Right cardiac atrium (tissue), 5 donors: ENCODE measurements at places on chromosomes 7 and 10.

DNA sequence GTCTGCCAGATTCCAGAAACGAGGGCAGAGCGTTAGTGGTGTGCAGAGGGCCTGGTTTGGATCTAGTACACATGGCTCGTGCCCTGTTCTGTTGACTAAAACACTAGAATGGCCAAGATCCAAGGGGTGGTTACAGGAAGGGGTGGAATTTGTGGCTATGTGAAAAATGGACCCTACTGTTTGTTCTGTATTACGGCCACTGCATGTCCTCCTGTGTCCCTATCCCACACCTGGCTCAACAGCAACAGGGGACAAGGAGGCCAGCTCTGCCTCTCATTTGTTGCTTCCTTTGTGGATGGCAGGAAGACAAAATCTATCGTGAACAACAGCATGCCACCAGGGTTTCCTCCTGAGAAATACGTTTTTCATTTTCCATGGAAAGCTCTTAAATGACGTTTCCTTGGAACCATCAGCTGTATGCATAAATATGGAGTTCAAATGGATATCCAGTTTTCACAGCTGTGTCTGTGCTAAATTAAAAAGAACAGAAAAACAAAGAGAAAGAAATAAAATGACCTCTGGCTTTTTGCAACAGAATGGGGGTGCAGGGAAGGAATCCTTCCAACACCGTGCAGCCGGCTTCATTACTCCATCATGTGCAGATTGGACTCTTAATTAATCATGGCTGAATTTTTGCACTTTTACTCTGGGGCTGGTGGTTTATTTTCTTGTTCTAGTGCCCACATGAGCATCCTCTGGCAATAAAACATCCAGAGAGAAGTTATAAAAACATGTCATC is 318.9 kb downstream of the CXCL12 start:
- DNase-seq: no peak

DNA sequence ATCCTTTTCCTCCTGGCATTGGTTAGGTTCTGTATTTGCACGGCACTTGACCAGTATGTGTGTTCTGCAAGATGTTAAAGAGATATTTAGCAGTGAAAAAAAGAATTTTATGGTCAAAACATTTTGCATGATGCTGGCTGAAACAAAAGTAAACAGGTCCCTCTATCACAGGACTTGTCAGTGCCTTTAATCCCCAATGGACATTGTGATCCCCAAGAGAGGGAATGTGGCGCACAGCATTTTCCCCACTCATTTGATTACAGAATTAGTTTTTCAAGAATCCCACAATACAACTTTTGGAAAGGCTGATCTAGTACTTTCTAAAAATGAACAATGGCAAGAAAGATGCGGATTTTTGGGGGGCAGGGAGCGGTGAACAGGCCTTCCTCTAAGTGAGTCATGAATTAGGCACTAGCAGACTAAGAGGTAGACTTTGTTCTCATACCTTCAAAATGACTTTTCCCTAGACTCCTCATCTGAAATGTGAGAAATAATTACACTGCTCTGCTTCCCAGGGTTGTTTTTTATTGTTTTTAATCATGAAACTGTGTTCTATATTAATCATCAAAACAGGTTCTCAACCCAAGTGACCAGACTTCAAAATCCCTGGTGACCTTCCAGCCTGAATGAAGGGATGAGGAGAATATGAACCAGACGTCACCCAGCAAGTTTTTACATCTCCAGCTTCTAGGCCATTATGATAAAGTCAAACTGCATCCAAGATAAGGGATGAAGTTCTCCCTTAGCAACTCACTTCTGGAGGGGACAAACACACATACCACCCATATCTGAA is 8.6 kb downstream of the FBXW4 start:
- no peak for DNase-seq

GRCh38 chr7:103059471-103059870 is 15.1 kb downstream of the FBXL13 start:
- DNase-seq: no peak

- DNase-seq: no peak
Observed at GRCh38 chr7:22442187-22442881, 57.7 kb downstream of the STEAP1B start.

GRCh38 chr10:24561453-24561852 is 162.2 kb downstream of the ARHGAP21 start:
- no peak for DNase-seq

DNA sequence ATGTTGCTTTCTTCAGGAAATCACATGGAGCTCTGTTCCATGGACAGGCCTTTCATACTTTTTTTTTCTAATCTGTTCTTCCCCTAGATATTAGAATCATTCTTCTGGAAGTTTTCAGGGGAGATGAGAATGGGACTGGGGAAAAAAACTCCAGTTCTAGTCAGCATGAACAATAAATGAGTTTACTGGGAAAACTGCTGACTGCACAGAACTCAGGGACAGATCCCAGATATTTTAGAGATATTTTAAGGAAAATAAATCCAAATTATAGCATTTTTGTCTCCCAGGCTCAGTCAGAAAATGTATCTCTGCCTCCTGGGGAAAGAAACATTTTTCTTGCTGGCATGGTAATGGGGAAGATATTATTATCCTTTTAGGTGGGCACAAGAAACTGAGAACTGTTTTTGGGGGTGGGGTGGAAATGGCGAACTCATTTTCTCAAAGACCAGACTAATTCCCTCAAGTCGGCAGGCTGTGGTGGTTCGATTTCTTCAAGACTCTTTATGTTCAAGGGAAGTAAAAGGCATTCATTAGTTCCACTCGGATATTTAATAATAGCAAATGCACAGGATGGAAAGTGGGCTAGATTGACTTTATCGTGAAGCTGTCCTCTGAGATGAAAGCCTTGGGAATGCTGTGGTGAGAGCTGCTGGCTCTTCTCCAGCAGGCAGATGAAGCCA is 157.5 kb downstream of the ADRA2A start:
- no peak for DNase-seq

- no peak for DNase-seq
Observed at GRCh38 chr10:52359441-52359840, 45.4 kb downstream of the DKK1 start.

DNA sequence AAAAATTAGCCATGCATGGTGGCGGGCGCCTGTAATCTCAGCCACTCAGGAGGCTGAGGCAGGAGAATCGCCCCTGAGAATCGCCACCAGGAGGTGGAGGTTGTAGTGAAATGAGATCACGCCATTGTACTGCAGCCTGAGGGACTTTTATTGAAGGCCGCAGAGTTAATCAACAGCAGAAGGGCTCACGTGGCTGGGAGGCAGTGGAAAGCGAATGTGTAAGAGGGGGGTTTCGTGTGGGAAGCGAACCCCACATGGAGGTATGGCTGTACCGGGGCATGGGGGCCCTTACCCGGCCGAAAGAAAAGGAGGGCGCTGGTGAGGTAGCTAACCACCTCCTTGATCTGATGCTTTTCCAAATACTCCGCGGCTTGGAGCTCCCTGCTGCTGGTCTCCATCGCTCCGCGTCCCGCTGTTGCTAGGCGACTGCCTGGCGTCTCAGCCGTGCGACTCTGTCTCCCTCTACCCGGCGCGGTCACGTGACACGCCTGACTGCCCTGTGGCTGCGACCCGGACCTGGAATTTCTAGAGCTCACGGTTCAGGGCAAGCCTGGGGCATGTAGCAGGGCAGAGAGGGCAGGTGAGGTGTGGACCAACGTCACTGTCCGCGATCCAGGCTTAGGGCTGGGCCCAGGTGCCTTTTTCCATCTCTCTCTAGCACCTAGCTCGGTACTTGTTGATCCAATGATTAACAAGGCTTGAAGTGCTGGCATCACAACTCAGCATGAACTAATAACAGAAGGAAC is at the start of gene EFCAB10:
EFCAB10 (minus strand) TSS at position 428 of the 746 bp plus-strand sequence; CDS start at position 398, 30 bp downstream.
- DNase-seq: peak; percentile 76

GRCh38 chr10:15124190-15124589 is 27.0 kb downstream of the RPP38 start:
- DNase-seq: no peak

DNA sequence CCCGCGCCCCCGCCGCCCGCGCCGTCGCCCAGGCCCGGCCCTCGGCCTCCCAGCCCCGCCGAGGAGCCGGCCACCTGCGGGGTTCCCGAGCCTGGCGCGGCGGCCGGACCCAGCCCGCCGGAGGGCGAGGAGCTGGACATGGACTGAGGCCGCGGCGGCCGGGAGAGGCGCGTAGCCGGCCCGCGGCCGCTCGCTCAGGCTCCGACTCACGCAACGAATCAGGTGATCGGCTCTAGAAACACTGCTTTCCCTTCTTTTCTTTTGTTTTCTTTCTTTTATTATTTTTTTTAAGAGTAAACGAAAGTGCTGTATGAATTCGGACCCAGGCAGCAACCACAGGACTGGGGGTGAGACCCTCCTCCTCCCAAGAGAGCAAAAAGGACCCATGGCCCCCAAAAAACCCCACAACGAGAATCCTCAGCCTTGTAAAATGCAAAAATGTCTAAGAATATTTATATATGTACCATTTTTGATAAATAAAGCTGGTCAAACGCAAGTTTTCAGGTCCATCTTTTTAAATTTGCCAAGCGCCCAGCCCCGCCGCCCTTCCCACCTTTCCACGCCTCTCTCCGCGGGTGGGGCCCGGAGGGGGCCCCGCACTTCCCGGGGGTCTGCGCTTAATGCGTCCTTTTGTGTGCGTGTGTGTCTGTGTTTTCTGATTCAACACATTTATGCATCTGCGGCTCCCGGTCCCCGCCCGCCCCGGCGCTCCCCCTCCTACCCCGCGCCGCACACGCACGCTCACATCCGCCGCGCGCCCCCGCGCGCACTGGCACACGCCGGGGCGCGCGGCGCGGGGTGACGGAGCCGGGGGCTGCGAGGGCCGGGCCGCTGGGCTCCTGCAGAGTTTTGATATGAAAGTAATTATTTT is 4.4 kb downstream of the UNCX start:
- no peak for DNase-seq

- DNase-seq: no peak
Observed at GRCh38 chr7:157688533-157689268, 351.9 kb downstream of the DNAJB6 start.

- DNase-seq: no peak
Observed at GRCh38 chr10:60140651-60141632, 234.6 kb upstream of the CCDC6 start.

GRCh38 chr10:116270771-116271592 is 2.0 kb downstream of the GFRA1 start:
- DNase-seq: peak; percentile 72

DNA sequence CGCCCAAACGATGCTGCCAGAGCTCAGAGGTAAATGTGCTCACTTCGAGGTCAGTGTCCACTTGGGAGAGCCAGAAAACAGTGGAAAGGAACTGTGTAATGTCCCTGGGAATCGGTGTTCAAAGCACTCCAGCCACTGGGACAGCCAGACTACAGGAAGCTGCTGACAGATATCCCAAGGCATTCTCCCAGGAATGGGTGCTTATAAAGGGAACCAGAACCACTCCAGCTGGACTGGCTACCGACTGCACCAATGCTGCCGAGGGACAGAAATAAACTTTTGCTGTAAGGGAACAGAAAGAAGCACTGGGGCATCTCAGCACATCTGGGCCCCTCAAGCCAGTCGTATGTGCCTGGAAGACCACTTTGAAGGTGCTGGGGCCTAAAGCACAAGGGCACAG is 76.7 kb downstream of the ATXN7L1 start:
- no peak for DNase-seq

- no peak for DNase-seq
Observed at GRCh38 chr7:50341724-50342123, 37.2 kb downstream of the IKZF1 start.

DNA sequence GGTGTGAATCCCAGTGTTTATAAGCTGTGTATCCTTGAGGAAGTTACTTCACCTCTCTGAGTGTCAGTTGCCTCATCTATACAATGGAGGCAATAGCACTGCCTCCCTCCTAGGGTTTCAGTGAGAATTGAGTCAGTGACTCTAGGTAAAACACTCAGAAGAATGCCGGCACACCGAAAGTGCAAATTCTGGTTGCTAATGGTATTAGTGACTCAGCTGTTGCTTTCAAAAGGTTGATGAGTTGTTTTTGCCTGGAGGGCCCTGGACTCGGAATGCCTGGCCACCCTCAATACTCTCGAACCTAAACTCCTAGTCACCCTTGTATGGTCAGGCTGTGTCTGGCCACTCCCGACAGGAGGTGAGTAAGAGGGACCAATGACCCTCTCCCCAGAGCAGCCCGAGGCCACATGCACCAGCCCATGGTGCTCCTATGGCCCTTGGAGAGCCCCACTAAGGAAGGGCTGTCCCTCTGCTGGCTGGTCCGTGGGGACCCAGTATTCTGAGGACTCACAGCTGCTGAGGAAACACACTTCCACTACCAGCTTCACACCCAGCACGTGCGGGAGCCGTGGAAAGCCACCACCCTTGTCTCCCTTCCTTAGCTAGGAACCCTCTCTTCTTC is 60.2 kb downstream of the CALML3 start:
- no peak for DNase-seq

- DNase-seq: no peak
Observed at GRCh38 chr10:32951111-32951510, 6.9 kb downstream of the ITGB1 start.

- DNase-seq: no peak
Observed at GRCh38 chr10:27833792-27834191, 88.2 kb upstream of the MKX start.

DNA sequence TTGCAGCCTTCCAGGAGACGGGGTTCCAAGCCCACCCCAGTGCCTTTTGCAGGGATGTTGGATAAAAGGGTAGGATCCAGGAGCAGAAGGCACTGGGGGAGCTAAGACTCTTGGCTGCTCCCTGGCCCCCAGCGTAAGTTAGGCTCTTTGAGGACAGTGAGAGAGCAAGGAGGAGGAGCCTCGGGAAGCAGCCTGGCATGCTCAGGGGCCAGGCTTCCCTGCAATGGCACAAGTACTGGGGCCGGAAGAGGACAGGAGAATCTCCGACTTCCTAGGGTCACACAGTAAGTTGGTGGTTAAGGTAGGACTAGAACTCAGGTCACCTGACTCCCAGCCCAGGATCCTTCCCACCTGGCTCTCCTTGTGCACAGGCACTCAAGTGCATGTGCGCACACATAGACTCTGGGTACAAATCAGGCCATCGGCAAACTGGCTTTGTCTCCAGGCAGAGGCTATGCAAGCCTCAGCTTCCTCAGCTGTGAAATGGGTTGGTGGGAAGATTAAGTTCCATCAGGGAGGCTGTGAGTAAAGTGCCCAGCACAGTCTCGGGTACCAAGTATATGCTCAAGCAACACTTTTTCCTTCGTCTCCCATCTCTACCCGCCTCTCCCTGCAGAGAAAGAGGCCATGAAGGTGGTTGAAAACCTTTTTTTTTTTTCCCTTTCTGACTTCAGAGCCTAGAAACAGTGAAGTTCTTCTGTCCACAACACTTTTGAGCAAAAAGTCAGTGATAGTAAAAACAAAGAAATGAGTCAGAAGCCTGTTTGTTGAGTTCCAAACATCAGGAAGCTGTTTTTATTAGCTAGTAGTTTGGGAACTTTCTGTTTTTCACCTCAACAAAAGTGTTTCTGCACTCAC is 79.1 kb downstream of the NEURL1 start:
- DNase-seq: no peak

DNA sequence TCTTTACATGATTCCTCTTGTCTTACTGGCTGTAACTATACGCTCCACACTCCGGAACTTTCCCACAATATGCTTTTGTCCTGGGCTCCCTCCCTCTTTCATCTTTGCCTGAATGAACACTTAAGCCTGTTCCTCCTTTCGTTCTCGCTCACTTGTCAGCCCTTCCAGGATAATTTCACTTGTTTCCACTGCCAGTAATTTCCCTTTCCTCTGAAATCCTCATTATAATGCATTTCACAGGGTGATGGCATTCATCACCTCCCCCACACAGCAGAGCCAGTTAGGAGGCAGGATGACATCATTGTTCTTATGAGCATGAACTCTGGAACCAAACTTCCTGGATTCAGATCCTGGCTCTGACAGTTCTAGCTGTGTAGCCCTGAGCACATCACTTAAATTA is 372.6 kb downstream of the GPR158 start:
- no peak for DNase-seq

GRCh38 chr7:85622059-85622458 is 435.2 kb upstream of the SEMA3D start:
- no peak for DNase-seq
